ENCODE measurements at places on chromosomes 2 and 18.

DNA sequence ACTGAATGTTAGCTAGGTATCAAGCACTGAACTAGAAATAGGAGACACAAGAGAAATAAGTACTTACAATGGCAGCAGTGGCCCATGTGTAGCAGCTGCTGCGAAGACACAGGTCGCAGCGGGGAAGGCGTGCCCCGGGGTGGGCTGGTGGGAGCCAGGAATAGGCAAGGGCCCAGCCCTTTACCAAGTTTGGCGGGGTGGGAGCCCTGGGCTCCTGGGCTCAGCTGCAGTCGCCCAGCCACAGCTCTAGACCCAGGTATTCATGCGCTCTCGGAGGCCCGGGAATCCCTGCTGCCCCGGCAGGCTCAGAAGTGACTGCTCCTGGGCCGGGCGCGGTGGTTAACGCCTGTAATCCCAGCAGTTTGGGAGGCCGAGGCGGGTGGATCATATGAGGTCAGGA lies 1287.3 kb downstream of the CNTNAP5 start:
- no peak for DNase-seq

GRCh38 chr18:70280007-70280925 lies 8.6 kb upstream of the SOCS6 start:
- DNase-seq = no peak

GRCh38 chr2:124973396-124973795 lies 948.3 kb downstream of the CNTNAP5 start:
- DNase-seq = no peak

DNA sequence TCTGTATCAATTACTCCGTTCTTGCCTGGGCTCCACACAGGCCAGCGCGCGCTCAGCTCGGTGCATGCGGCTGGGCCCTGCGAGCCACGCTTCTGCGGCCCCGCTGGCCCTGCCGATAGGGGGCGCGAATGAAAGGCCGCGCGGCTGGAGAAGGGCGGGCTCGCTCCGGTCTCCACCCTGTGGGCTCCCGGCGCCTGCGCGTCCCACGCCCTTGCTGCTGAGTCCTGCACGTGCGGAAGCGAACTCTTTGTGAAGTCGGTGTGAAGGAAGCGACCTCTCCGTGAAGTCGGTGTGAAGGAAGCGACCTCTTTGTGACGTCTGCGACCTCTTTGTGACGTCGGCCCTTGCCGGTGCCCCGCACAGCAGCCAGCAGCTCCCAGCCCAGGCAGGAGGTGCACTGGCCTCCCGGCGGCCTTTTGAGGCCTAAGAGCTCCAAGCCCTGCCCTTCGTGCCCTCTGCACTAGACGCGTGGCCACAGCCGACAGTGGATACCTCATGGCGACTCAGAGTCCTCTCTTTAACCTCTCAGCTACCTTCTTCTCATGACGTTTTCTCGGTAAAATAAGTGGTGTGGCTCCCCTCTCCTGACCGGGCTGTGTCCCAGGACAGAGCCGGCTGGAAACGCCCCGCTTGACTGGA lies 391.9 kb upstream of the RAB6C start:
- DNase-seq = no peak

DNA sequence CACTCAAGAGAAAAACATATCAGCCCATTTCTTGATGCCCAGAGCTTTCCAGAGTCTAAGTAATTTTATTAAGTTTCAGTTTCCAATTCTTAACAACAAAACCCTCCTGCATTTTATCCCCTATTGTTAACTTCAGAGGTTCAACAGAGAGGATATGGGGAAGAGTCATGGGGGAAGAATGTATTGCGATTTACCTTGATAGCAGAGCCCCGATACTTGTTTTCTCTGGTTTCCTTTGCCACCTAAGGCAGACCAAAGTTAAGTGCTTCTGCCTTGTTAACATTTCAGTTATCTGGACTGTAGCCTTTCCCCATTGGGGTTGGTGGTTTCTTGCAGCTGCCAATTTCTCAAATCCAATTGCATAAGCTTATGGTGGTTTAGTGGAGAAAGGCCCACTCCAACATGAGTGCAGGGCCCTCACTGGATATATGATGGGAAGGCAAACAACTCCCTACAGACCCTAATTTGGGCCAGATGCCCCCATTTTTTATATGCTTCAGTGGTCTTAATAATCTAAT lies 82.0 kb upstream of the ITGB6 start:
- DNase-seq = no peak

DNA sequence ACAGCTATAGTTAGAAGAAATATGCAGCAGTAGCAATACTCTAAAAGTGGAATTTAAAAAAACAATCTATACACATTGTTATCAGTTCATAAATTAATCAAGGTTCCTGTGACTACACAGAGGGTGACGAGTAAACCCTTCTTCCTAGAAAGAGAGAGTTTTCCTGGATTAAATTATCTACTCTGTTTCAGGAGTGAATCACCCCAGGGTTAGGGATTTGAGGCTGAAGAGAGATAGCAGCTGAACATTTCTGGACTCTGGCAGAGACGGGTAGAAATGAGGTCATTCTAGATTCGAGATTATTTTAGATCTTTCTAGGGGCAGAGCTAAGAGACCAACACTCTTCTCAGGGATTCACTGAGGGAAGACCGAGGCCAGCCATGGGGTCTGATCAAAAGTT lies 38.8 kb upstream of the PMAIP1 start:
- no peak for DNase-seq

DNA sequence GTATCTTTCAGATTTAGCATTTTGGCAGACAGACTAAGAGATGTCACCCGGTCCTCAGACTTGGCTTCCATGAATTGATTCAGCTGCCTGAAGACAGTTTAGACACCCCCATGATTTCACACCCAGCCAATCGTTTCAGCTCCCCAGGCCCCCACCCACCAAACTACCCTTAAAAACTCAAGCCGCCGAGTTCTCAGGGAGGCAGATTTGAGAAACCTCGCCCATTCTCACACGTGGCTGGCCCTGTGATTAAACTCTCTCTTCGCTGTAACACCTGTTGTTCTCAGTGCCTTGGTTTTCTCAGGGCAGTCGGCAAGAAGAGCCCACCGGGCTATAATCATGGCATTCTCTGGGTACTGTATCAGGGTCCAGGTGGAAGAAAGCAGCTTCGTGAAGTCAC lies 35.2 kb downstream of the UXS1 start:
- DNase-seq = no peak

GRCh38 chr2:221451862-221452788 lies 120.0 kb downstream of the EPHA4 start:
- DNase-seq = no peak

DNA sequence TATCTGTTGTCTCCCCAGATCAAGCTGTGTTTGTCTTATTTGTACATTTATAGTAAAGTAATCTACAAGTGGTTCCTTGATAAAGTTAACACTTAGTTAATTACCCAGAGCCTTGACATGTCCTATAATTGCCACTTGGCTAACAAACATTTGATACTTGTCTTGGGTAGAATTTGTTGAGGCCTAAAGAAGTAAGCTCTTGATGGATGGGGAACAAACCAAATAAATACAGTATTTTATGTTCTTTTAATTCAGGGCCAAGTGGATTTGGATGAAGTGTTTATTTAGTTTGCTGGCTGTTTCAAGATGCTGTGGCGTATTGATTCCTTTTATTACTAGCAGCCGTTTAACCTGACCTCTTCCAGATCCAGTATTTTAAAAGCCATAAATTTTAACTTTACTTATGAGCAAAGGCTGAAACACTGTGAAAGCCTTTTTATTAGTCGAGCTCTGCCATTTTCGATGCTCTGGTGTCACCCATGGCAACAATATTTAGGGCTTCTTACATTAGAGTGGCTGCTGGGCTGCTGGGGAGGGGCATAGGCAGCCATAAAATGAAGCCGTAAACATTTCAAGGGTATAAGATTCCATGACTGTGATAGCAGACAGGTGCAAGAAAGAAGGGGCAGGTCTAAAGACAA lies 401.6 kb upstream of the NRP2 start:
- no peak for DNase-seq

GRCh38 chr2:145563741-145564615 lies 1044.1 kb upstream of the ZEB2 start:
- no peak for DNase-seq

GRCh38 chr2:189587780-189588179 lies 7.2 kb upstream of the SLC40A1 start:
- DNase-seq = no peak

- no peak for DNase-seq
These were observed 40.4 kb upstream of the CDC42EP3 start for GRCh38 chr2:37711831-37712230.

- DNase-seq = no peak
These were observed 483.3 kb downstream of the PLCL1 start for GRCh38 chr2:198287706-198288105.

DNA sequence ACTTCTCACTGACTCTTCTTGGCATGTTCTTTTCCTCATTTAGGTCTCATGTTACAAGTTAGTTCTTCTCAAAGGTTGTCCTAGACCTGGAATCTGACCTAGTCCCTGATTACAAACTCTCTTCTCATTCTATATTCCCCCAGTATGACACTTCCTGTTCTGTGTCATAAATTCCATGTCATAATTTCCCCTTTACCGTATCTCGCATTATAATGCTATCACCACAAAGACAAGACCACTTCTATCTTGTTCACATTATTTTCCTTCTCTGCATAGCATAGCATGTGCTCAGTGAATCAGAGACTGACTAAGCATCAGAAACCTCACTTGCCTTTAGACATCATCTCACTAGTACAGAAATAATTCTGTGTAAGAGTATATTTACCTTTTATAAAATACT lies 63.6 kb upstream of the CAVIN2 start:
- no peak for DNase-seq

DNA sequence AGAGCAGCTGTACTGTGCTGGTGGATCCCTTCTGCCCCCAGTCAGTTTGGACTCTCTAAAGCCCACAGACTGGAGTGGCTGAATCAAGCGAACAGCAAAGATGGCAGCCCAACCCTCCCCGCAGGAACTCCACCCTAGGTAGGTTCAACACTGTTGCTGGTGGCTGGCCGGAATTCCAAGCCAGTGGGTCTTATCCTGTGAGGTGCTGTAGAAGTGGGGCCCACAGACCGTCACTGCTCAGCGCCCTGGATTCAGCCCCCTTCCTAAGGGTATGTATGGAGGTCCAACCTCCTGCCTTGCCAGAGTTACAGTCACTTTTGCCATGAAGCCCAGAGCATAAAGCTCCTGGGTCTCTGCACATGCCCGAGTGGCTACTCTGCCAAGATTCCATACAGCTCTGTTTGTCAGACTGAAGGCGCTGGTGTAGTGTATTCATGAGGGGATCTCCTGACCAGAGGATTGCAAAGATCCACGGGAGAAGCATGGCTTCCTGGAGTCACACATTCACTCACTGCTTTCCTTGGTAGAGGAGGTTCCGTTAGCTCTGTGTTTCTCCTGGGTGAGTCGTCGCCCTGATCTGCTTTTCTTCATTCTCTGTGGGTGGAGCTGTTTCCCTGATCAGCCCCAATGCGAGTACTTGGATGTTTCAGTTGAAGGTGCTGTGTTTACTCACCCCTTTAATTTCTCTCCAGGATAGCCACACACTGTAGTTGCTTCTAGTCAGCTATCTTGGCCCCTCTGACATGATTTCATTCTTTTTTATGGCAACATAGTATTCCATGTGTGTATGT lies 293.6 kb upstream of the THUMPD2 start:
- DNase-seq = no peak

- no peak for DNase-seq
These were observed 109.8 kb downstream of the AOX1 start for GRCh38 chr2:200695601-200696000.

DNA sequence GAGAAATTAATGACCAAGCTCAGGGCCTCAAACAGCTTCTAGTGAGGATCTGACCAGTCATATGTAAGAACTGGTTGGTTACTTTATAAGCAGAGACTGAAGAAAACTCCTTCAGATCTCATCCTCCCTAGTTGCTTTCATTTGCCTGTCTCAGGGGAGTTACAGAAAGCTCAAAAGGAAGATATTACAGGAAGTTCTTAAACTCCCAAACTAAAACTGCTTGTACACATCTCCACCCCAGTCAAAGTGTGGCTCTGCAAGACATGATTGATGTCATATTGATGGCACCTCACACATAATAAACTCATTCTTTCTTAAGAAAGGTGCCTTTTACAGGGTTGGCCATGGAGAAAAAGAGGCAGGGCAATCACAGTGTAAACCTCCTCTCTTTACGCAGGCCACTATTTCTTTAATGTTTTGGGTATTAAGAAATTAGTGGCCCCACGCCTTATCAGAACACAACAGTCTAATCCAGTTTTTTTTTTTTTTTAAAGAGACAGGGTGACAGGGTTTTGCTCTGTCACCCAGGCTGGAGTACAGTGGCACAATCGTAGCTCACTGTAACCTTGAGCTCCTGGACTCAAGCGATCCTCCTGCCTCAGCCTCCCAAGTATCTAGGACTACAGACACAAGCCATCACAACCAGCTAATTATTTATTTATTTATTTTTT lies 62.6 kb upstream of the STK17B start:
- no peak for DNase-seq

DNA sequence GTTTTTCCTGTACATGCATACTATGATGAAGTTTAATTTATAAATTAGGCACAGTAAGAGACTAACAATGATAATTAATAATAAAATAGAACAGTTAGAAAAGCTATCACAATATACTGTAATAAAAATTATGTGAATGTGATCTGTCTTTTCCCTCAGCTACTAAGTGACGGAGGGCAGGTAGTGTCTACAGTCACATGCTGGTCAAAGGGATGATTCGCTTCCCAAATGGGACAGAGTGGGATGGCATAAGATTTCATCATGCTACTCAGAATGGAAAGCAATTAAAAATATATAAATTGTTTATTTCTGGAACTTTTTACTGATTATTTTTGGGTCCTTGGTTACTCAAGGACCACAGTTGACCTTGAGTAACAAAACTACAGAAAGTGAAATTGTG lies 71.5 kb downstream of the DAW1 start:
- DNase-seq = no peak

DNA sequence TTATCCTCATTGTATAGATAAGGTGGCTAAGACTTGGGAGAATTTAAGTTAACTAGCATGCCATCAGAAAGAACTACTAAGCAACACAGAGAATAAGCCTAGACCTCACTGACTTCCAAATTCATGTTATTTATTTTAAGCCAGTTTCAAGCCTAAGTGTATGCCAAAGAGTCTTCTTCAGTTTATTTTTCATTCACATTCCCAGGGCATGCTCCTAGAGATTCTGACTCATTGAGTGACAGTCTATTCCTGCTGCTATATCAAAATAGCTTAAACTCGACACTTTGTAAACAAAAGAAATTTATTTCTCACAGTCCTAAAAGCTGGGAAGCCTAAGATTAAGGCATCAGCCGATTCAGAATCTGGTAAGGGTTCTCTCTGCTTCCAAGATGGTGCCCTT lies 467.1 kb downstream of the MBD2 start:
- DNase-seq = no peak
